ENCODE measurements at places on chromosomes 4 and X. TPM values are rescaled to one million over a fixed set of nuclear protein-coding genes. Genes with fewer than 3 reads are reported as not detected.

GRCh38 chr4:1340181-1340747 lies 6.7 kb upstream of the UVSSA start:
- DNase-seq: no peak

DNA sequence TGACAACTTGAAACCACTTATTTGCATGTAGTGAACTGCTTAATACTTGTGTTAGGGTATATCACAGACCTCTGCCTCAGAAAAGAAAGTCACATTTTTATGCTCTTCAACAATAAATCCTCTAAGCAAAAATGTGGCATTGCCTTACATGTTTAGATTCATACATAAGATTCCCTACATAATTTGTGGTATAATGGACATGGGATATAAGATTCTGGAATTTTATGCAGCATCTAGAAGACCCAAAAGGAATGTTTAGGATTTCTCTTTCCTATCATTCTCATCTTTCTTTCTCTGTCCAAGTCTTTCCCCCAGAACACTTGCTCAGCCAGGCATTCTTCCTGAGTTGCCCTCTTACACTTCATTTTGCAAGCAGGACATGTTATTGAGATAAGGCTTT lies 37.7 kb upstream of the TET2 start:
- no peak for DNase-seq

The CENPVL1 gene
- not detected for total RNA-seq

The NWD2 gene
- not detected for total RNA-seq

The OCRL gene
- total RNA-seq: 18.5 TPM
